Suppressor macrophage treated with lipopolysaccharide for 1 hour (primary cell): ENCODE measurements at places on chromosomes 12 and 14.
A peak's percentile ranks its signal among the peaks of the same experiment; 100 is the strongest.

GRCh38 chr14:22837750-22838538, 1.6 kb downstream of the MMP14 start:
- DNase-seq: no peak

DNA sequence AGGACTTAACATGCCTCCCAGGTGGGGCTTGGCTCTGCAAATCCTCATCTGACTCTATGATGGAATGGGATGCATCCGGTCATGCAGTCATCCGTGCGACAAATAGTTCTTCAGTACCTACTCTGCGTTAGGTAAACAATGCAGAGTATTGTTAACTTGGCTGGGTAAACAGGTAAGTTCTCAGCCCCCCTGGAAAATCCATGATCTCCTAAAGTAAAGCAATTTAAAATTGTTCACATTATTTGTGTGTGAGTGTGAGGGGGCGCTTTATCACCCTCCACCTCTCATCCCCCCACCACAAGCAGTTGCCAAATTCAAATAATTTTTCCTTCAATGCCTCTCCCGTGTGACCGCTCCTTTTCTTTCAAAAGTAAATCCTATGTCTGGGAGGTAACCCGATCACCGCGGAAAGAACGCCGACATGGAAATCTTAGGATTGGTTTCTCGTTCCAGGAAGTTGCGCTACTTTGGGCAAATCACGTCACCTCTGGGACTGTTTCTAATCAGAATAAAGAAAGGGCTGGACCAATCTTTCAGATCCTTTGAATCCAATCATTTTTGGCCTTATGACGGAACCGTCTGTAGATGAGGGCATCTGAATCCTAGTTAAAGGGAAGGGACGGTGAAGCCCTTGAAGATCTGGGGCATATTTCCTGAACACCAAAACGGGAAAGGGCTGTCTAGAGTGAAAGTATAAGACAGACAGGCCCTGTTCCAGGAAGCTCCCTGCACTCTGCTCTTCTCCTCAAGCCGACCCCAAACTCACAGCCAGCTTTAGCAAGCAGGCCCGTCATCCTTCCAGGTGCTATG, 44.0 kb upstream of the SINHCAF start:
- no peak for DNase-seq

DNA sequence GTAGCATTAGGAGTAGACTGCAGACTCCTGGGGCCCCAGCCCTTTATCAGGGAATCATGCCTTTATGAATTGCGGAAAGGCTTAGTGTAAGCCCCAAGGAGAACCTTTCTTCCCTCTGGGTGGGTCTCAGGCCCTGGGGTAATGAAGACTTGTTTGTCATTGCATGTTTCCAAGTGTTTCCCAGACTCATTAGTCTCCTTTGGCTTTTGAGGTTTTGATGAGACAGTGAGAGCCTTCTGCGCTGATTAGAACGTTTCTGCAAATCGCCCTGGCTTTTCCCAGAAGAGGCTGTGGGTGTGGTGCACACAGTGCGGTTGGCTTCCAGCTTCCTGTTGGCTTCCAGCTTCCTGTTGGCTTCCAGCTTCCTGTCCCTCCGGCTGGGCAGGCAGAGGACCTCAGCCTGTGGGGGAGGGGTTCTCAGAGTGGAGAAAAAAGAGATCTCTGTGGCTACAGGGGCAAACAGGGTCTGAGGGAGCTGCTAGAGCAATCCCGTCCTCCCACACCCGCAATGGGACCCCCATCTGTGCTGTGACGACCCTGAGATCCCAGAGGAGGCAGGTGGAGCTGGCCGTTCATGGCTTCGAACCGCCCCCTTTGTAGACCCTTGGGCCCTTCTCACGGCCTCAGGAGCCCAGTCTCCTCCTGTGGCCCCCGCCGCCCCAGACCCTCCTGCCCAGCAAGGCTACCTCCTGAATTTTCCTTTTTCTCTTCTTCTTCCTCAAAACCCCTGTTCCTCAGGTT, 42.1 kb downstream of the GPR68 start:
- peak; percentile 54 for DNase-seq

DNA sequence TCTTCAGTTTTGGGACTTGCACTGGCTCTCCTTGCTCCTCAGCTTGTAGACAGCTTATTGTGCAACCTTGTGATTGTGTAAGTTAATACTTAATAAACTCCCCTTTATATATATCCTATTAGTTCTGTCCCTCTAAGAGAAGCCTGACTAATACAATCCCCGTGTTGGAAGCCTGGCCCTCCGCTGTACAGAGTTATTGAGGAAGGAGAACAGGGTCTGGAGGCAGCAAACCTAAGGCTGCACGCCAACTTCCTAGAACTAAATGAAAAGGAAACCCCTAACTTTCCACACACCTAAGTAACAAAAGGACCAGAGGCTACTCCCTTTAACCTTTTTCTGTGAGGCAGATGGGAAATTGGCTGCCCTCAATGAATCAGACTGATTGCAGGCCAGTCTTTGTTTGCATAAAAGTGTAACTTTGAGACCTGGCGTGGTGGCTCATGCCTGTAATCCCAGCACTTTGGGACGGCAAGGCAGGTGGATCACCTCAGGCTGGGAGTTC, 42.6 kb upstream of the LIMA1 start:
- no peak for DNase-seq

DNA sequence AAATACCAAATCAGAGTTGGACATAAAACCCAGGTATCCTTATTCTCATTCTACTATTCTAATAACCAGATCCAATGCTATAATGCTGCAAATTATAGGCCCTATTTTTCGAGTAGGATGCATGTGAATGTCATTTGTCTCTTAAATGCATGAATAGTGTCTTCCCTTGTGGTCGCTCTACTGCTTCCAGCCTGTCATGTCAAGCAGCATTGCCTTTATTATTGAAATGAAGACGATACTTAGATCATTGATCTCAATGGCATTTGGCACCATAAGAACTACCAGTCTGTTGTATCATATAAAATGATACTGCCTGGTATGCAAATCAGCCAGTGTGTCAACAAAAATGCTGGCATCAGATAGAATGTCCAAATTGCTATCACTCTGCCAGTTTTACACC, 649.1 kb downstream of the DIO2 start:
- DNase-seq: no peak
